ENCODE measurements at places on chromosomes 6 and 20. TPM values are rescaled to one million over a fixed set of nuclear protein-coding genes. Genes with fewer than 3 reads are reported as not detected.

DNA sequence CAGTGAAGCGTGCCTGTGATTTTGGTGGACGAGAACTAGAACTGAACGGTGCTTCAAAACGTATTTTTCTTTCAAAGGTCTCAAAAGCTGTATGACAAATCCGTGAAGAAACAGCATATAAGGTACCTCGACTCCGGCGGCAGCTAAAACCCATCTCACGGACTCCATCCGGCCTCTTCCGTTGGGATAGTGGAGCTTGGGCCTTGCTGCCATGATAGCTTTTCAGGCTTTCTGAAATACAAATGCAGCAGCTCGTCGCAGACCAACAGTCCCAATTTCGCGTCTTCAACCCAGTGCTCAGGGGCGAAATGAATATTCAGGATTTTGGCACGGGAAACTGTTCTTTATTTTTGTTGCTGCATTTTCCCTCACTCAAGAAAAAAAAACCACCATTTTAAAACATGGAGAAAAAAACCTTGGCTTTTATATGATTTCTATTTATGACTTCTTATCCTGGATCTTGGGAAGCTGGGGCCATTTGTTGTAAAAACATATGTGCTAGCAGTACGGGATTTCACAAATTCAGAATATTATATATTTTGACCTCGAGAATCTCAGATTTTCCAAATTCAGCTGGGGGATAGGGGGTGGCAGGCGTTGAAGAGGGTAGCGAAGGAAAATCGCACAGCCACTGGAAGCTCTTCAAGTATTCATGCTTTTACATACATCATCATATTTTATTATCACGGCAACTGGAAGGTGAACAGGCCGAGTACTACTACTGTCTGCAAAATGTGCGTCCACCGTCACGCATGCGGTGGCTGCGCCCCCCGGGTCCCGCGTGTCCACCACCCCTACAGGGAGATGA is 849 bp downstream of the GSTA4 start:
- no peak for DNase-seq

DNA sequence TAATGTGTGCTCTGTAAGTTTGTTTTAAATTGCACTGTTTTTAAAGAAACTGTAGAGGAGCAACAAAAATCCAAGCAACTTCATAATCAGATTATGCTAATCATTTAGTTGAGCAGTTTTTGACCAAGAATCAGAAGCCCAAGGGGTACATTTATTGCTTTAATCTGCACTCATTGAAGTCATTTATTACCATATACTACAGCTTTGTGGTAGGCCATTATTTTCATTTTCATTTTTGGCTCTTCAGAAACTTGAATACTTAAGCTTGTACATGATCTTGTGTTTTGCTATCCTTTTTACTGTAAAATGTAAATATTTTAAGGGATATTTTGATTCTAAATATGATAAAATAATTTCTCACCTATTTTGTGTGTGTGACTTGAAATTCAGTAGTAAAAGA is 78.5 kb downstream of the PHF3 start:
- no peak for DNase-seq

DNA sequence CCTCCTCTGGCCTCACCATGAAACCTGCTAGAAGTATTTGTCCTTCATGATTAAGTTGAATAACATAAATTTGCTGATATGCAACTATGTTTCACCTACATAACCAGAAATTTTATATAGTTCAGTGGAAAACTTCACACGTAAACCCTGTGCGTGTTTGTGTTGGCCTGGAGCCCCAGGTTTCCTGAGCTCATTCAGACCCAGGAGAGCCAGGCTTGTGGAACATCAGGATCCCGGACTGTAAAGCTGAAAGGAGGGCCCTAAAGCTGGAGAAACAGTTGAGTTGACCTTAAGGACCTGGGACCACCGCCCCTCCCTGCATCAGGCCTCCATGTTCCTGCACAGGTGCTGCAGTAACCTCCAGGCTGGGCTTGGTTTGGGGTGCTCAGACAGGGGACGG is 3.1 kb upstream of the SPATS1 start:
- no peak for DNase-seq

Gene LY6G5C
- total RNA-seq = 1.3 TPM

Gene POU5F1
- 0.94 TPM for total RNA-seq

Gene TSBP1
- not detected for total RNA-seq
